G401 (cell line): ENCODE measurements at places on chromosomes 5 and 9.

DNA sequence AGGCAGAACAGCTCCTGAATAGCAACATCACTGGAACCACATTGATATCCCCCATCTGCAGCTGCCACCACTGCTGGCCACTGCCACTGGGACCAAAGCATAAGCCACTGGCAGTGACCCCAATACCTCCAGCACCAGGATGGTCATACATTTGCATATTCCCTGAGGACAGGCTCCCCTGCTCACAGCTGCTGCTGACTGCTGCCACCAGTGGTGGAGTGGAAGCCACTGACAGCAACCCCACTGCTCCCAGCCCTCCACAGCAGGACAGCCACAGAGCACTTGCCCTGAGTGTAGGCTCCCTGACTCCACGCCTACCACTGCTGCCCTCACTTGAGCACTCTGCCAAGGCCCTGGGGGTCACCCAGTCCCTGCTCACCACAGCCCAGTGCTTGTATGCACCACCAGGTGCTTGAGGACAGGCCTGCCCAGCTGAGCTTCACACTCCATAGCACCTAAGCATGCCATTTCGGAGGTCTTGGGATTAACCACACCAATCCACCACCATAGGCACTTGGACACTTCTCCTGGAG lies 327.4 kb upstream of the RPS23 start:
- no peak for DNase-seq

- DNase-seq, result no peak
Observed at GRCh38 chr5:172797771-172798191, 26.8 kb upstream of the DUSP1 start.

GRCh38 chr9:130914417-130915095 lies 17.9 kb upstream of the QRFP start:
- no peak for DNase-seq

- peak; percentile 29 for DNase-seq
Observed at GRCh38 chr5:103867857-103868598, 305.4 kb upstream of the NUDT12 start.

- DNase-seq, result no peak
Observed at GRCh38 chr9:14029806-14030374, 284.1 kb downstream of the NFIB start.

DNA sequence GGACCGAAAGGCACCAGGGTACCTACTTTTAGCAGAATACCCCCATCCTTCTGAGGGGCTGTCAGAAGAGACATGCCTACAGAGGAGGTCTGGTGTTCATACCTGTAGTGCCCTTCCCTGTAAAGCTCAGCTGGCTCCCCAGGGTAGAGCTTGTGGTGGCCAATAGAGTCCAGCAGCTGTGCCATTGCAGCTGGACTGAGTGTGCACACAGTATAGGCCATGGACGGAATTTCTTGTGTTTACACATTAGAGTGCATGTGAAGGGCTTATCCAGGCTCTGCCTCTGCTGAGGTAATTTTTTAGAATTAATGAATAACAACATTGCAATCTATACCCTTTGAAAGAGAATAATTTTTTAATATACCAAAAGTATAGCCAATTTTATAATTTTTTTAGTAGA lies 191.0 kb downstream of the ZSWIM6 start:
- DNase-seq, result no peak

GRCh38 chr5:104265531-104266140 lies 703.0 kb upstream of the NUDT12 start:
- no peak for DNase-seq

DNA sequence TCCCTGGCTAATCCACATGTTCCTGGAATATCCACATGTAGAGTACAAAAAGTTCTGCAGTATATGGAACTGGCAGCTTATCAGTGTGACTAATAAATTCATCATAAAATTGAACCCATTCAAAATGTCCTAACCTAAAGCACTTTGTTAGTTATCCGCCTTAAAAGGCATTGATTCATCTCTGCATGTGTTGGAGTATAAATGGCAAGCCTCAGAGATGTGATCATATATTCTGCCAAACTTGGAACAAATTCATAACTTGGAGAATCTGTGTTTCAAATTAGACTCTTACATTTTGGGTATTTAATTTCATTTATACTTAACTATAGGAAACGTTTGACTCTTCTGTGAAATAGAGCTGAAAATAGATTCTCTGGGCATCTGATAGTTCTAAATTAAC lies 25.2 kb upstream of the NREP start:
- no peak for DNase-seq

- DNase-seq, result no peak
Observed at GRCh38 chr5:167511-167910, 23.8 kb upstream of the LRRC14B start.

DNA sequence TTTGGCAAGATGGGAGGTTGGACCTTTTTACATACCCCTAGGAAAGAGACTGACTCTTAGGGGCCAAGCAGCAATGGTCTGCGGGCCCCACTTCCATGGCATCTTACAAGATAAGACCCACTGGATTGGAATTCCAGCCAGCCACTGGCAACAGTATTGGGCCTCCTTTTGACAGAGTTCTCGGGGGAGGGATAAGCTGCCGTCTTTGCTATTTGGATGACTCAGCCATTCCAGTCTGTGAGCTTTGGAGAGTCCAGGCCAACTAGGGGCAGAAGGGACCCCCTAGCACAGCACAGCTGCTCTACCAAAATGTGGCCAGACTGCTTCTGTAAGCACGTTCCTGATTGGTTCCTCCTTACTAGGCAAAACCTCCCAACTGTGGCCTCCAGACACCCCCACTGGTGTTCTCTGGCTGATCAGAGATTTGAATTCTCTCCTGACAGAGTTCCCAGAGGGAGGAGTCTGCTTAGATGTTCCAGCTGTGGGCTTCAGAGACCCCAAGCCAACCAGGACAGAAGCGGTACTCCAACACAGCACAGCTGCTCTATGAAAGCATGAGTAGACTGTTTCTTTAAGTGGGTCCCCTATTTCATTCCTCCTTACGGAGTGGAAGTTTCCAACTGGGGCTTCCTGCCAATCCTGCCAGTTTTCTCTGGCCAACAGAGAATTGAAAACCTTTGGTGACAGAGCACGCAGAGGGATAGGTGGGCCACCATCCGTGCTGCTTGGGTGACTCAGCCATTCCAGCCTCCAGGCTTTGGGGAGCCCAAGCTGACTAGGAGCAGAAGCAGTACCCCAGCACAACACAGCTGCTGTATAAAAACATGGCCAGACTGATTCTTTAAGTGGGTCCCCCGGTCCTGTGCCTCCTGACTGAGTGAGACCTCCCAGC lies 672.1 kb upstream of the RIOK2 start:
- DNase-seq, result no peak

GRCh38 chr5:55176176-55176818 lies 3.3 kb upstream of the CDC20B start:
- peak; percentile 30 for DNase-seq

GRCh38 chr5:176754376-176754973 lies 55.9 kb upstream of the UNC5A start:
- no peak for DNase-seq

DNA sequence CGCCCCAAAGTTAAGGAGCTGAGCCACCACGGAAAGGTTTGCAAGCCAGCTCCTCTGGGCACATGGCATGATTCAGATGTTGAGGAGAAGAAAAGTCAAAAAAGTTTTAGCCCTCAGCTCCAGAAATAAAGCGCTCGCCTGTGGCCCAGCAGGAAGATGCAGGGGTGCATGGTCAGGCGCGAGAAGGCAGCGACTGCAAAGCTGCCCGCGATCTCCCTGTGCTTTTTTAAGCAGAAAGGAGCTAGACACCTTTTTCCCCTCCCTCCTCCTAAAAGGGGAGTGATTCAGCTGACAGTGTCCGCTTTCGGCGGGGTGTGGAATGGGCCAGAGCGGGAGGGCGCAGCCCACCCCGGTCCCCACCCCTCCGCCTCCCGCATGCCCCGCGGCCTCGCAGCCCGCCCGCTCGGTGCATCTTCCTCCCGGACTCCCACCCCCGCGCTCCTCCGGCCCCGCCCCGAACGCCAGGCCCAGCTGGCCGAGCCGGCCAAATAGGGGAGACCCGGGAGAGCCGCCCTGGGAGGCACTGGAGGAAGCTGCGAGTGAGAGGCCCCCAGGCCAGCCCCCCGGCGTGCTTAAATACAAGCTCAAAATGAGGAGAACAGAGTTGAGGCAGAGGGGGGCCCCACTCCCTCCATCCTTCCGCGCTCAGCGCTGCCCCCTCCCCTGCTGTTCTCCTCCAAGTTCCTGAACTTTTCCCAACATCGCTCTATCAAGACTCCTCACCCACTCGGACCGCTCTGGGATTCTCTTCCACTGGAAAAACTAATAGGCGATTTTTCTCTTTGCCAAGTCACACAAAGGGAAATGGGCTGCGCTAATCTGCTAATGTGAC lies at the start of gene ADAMTS12:
Gene ADAMTS12, minus strand, starts transcription at position 203 of the 832 bp plus-strand sequence. Its CDS starts 134 bp downstream, at position 69.
- no peak for DNase-seq

DNA sequence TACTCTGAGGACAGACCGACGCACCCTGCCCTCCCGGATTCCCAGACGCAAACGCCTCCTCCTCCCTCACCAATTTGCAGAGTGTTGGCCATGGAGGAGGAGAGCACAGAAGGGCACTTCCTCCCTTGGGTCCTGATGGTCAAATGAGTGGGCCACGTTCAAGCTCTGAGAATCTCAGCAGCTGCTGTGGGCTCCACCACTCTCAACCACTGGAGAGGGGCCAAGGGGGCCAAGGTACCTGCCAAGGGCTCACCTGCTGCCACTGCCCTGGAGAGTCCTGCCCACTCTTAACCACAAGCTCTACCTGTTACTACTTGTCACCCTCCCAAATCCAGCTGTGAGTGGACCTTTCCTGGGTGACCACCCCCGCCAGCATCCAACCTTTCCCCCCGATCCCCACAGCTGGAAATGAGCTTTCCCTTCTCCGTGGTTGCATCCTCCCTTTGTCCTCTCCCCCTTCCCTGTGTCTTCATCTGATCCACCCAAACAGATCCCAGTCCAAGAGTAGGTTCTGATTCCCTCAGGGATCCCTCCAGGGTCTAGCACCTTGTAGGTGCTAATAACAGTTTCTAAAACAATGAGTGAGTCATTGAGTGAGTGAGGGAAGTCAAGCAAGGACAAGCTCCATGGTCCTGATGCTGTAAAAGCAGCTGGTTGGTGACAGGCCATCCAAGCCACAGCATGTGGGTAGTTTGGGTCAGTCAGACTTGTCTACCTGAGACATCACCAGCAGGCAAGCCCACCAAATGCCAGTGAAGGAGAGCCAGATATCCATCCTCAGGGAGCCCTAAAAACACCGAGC lies 69.7 kb downstream of the FAM114A2 start:
- no peak for DNase-seq

- no peak for DNase-seq
Observed at GRCh38 chr5:160348080-160348479, 22.3 kb downstream of the C1QTNF2 start.

DNA sequence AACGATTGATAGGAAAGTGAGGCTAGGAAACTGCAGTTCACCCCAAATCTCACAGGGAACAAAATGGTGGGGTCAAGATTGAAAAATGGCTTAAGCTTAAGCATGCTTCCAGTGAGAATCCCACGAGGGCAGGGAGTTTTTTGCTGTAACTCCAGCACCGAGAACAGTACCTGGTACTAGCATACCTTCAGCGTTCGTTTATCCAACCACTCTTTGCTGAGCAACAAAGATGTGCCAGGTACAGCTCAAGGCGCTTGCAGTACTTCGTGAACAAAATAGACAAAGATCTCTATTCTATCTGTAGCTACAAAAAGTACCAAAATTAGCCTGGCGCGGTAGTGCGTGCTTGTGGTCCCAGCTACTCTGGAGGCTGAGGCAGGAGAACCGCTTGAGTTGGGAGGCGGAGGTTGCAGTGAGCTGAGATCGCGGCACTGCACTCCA lies 778 bp upstream of the PPP6C start:
- DNase-seq, result no peak

- no peak for DNase-seq
Observed at GRCh38 chr9:18623221-18624079, 149.5 kb downstream of the ADAMTSL1 start.

DNA sequence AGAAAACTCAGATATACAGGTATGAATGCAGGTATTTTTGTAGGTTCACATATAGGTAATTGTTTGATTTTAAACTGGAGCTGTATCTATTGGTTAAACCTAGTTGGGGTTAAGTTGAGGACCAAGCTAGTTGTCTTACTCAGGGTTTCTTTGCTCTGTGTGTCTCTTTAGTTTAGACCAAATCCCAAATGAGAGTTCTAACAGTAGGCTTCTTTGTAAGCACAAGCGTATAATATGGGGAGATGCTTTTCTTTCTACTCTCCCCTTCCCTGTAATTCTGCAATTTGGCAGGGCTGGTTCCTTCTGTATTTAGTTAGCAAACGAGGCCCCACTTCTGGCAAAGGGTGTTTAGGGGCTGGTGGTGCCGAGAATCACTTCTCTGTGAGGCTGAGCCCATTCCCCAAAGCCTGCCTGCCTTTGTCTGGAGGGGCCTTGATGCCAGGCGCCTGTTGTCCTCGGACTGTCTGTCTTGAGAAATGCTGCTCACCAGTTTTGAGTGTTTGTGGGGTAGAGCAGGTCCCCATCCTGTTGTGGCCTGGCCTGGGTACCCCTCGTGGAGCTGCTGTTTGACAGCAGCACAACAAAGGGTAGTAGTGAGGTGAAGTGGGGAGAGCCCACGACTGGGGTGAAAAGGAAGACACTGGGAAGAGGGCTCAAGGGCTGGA lies 259.3 kb downstream of the FANCC start:
- no peak for DNase-seq

GRCh38 chr9:110615498-110615897 lies 36.0 kb upstream of the SVEP1 start:
- no peak for DNase-seq

DNA sequence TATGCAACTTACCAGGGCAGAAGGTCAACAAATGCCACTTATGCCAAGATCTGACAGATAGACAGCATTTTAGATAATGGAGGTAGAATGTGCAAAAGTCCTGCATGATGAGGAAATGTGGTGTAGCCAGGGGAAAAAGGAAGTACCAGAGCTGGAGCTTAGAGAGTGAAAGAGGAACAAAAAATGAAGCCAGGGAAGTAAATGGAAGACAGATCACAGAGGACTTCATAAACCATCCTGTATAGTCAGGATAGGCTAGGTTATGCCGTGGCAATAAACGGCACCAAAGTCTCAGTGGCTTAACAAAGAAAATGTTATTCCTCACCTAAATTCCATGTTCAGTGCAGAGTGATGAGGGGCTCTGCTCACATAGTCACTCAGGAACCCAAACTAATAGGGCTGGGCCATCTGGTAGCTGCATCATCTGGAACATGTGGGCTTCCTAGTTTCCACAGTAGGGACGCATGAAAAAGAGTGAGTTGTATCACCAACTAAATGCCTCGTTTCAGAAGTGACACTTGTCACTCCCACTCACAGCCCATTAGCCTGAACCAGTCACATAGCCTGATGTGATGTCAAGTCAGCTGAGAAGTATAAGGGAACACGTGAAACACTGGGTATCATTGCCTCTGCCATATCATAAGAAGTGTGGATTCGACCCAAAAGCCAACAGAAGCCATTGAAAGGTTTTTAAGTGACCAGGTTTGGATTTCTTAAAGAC lies 70.3 kb downstream of the SH3RF2 start:
- no peak for DNase-seq

- no peak for DNase-seq
Observed at GRCh38 chr5:74166064-74166463, 474.5 kb downstream of the ENC1 start.
